ENCODE measurements at places on chromosomes 5 and 9.
A peak's percentile ranks its signal among the peaks of the same experiment; 100 is the strongest.

GRCh38 chr5:28328681-28329080 lies 1290.3 kb upstream of the CDH9 start:
- no peak for DNase-seq

DNA sequence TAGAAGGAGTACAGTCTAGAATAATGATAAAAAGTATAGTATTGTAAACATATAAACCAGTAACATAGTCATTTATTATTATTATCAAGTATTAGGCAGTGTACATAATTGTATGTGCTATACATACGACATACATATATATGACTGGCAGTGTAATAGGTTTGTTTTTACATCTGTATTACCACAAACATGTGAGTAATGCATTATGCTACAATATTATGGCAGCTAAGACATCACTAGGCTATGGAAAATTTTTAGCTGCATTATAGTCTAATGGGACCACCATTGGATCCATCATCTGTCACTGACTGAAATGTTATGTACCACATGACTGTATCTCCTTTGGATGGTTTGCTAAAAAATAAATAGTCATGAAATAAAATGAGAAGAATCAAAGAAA lies 530.0 kb downstream of the PRR16 start:
- DNase-seq = no peak

DNA sequence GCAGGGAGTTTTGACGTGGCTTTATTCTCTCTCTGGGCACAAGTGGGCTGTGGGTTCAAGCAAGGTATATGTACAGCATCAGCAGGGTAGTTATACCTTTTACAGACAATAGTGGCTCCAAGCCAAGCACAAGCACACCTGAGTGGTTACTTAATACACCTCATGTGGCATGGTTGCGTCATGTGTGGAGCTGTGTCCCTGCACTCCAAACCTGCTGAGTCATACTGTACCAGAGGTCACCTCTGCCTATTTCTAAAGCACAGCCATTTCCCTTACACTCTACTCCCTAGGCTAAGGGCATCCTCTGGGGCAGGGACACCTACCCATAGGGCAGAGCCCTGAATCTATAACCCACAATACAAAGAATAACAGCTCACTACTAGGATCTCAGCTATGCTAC lies 147.3 kb downstream of the OSTF1 start:
- no peak for DNase-seq

GRCh38 chr5:122154910-122155309 lies 25.6 kb downstream of the ZNF474 start:
- DNase-seq = no peak

DNA sequence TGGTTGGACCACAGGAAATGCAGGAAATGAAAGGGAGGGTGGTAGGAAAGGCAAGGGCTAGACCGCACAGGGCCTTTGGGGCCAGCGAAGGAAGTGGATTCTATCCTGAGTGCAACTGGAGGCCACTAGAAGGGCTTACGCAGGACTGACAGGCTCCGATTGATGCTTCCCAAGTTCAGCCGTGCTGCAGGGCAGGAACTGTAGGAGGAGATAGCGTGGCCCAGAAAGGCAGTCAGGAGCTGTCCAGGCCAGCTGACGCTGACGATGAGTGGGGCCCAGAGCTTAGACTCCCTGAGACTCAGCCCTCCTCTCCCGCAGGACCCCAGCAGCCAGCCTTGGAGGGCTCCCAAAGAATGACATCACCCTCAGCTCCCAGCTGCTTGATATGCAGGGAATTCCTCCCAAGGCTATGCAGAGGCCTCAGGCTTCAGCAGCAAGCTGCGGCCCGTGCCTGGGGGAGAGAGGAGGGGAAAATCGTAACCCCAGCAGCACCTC lies 48.8 kb downstream of the KCNIP1 start:
- no peak for DNase-seq

DNA sequence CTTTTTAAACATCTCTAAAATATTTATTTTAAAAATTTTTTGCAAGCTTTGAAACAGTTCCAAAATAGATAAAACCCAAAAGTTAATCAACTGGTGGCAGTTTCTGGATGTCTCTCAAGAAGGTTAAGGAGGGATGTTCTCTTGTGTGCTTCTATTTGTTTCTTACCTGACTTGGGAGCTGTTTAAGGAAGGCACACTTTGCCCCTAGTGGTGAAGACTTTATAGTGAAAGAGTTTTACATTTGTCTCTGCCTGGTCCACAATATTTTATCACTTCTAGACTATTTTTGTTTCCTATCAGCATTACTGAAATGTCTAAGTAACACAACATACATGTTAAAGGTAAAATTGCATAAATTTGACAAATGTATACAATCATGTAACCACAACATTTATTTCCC lies 552.8 kb downstream of the SEMA5A start:
- peak; percentile 4 for DNase-seq

- DNase-seq = no peak
Measured at GRCh38 chr5:6356578-6357164, 21.7 kb downstream of the MED10 start.

GRCh38 chr9:76926324-76926741 lies 20.4 kb upstream of the PRUNE2 start:
- no peak for DNase-seq
